Muscle of leg (tissue), 16 donors: ENCODE measurements at places on chromosomes 6 and 20. TPM values are rescaled to one million over a fixed set of nuclear protein-coding genes. Genes with fewer than 3 reads are reported as not detected.

DNA sequence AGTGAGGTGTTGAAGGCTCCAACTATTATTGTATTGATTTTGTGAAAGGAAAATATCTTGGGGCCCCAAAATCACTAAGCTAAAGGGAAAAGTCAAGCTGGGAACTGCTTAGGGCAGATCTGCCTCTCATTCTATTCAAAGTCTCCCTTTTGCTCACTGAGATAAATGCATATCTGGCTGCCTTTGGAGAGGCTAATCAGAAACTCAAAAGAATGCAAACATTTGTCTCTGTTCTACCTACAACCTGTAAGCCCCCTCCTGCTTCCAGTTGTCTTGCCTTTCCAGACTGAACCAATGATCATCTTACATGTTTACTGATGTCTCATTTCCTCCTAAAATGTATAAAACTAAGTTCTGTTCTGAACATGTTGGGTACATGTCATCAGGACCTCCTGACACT, 125.9 kb downstream of the HTR1B start:
- DNase-seq, result no peak

GRCh38 chr6:33716379-33716778, 4.9 kb upstream of the UQCC2 start:
- no peak for DNase-seq

GRCh38 chr20:60268491-60268890, 310.3 kb downstream of the CDH26 start:
- no peak for DNase-seq

DNA sequence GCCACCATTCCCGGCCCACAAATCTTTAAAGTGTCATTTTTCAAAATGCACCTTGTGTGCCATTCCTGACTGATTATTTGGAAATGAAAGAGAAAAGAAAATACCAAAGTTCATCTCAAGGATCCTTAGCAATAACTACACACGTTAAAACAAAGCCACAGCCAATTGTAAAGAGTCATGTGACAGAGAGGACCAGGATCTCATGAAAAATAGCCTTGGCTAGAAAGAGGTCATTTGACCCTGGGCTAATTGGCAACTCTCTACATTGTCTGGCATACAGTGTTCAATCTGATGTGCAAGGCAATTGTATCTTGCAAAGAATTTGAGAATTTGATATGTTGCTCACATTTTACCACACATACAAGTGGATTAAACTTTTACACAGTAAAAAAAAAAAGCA, 31.6 kb upstream of the HLA-G start:
- DNase-seq, result no peak

DNA sequence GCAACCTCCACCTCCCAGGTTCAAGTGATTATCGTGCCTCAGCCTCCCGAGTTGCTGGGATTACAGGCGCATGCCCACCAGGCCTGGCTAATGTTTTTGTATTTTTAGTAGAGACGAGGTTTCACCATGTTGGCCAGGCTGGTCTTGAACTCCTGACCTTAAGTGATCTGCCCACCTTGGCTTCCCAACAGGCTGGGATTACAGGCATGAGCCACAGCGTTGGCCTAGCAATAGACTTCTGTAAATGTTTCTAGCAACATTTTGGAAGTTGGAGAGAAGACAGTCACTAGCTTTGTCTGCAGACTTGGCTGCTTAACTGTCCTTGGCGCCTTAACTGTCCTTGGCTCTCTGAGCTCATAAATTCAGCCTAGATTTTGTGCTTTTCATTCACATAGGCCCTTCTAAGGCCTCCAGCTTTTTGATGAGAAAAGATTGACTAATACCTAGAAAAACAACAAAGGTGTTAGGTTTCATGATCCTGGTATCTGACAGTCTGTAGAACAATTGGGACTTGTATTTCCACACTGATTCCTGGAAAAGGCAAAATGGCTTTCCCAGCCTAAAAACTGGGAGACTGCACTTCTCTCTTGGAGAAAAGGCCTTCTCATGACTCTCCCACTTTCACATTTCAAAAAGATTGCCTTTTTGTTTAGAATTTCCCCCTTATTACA, 49.7 kb downstream of the OR2B2 start:
- DNase-seq, result peak; percentile 16

GRCh38 chr6:4923081-4923480, 80.8 kb downstream of the RPP40 start:
- DNase-seq, result no peak

- no peak for DNase-seq
These were observed 114.8 kb downstream of the LRFN2 start for GRCh38 chr6:40472353-40472752.

DNA sequence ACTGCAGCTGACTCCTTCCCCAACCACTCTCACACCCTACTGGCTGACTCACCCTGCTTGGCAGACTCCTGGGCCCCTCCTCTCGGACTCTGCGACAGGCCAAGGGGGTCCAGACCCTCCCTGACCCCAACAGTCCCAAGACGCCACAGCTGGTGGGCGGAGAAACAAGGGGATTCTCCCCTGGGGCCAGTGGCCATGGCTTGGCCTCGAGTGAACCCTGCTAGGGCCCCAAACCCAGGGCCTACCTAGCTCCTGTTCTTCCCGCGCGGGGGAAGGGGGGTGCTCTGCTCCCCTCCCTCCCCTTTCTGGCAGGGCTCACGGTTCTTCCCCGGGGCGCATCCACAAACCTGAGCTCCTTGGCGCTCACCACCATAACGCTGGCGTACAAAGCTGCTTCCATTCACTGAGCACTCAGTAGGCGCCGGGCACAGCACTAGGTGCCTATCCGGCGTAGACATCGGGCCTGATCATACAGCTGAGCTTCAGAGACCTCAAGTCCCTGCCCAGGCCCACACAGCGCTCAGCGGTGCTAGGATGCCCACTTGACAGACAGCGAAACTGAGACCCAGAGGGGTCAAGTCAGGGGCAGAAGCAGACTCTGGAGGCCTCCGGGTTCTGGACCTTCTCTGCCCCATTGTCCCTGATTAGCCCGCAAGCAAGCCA, 597 bp downstream of the ADA start:
- peak; percentile 28 for DNase-seq

- DNase-seq, result no peak
These were observed 11.9 kb downstream of the DNPH1 start for GRCh38 chr6:43217351-43217750.

- DNase-seq, result no peak
These were observed 521 bp upstream of the RAD21L1 start for GRCh38 chr20:1225263-1225782.

GRCh38 chr6:51675922-51676275, 411.5 kb downstream of the PKHD1 start:
- DNase-seq, result no peak

- DNase-seq, result no peak
These were observed 77.6 kb downstream of the TBC1D7 start for GRCh38 chr6:13250703-13251102.

DNA sequence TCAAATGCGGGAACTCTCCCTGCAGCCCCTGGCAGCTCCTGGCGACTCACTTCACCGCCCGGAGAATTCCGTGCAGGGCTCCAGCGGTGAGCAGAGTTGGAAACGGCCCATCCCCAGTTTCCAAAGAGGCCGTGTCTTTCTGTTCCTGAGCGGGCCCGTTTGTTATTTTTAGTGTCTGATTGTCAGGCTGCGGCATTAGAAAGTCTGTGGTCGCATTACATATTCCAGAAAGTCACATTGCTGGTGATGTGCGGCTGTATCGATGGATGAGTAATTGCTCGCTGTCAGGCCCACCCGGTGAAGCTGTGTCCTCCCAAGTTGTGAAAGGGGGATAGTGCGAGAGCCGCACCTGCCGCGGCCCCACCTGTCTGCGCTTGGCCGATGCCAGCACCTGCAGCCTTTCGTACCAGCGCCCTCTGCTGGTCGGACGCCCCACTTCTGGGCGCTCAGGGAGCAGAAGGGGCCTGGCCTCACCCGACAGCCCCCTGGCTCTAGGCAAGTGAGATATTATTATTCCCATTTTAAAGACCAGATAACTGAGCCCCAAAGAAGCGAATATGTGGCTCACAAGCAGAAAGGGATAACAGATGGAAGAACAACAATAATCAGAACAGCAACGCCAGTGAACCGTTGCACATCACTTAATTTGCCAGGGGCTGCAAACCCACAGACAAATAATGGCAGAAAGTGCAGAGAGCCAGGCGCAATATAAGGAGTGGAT, 244.9 kb downstream of the TSHZ2 start:
- peak; percentile 73 for DNase-seq

DNA sequence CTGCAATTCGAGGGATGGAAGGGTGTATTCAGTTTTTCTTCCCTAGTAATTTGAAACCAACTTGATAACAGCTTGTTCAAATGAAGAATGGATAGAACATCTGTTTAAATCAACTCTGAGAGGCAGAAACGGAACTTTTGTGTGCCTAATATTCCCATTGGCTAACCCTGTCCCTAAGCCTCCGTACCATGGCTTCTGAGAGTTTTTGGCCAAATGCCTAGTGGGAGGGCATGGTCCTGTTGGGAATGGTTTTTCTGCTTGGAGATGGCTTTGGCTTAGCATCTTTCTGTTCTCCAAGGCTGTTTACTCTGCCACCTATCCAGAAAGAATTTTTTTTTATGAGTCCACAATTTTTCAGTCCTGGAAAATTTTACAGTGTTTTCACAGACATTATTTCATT, 126.7 kb upstream of the MLIP start:
- no peak for DNase-seq

- no peak for DNase-seq
These were observed 402.5 kb downstream of the RFPL4B start for GRCh38 chr6:112749673-112750072.

The OGFRL1 gene
- total RNA-seq, result 6.8 TPM

The TMEM74B gene
- total RNA-seq, result 3.1 TPM

The FAM83B gene
- under 0.01 TPM for total RNA-seq

The KIF25 gene
- 1.8 TPM for total RNA-seq

The LBP gene
- not detected for total RNA-seq

The GNRH2 gene
- 0.13 TPM for total RNA-seq
